ENCODE measurements at places on chromosomes 6 and 20.

DNA sequence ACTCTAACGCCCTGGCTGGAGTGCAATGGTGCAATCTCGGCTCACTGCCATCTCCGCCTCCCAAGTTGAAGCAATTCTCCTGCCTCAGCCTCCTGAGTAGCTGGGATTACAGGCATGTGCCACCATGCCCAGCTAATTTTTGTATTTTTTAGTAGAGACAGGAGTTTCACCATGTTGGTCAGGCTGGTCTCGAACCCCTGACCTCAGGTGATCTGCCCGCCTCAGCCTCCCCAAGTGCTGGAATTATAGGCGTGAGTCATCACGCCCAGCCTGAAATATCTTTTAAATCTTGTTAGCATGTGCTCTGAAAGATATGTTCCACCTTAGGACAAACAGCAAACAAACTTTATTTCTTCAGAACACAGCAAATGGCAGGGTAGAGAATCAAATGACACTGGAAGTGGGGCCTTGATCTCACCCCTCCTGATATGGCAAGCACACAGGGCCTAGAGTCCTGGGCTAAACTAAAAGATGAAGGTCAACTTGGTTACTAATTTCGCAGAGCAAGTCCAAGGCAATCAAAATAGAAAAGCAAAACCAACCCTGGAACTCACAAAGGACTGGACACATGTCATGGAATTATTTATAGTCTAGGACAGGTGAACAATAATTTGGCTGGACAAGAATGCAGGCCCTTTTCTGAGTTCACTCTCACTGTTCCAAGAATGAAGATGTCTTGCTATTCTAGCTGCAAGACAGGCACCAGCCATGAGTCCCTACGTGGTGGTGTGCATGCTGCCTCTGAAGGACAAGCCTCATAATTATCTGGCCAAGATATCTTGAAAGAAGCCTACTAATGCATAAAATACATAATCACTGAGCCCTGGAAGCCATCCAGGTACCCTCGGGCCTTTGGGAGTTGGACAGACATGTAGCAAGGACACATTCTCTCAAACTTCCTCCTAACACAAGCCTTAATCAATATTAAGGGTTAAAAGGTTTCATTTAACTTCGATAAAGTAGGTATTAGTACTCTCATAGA, 35.6 kb downstream of the B4GALT5 start:
- DNase-seq, result no peak

GRCh38 chr20:47336129-47336754, 20.3 kb downstream of the ZMYND8 start:
- DNase-seq, result no peak

- no peak for DNase-seq
These were observed 1.7 kb upstream of the TREM2 start for GRCh38 chr6:41164551-41165120.

GRCh38 chr20:53706008-53706465, 112.4 kb upstream of the ZNF217 start:
- no peak for DNase-seq

- DNase-seq, result no peak
These were observed 199.4 kb downstream of the WDR27 start for GRCh38 chr6:169502445-169502844.

DNA sequence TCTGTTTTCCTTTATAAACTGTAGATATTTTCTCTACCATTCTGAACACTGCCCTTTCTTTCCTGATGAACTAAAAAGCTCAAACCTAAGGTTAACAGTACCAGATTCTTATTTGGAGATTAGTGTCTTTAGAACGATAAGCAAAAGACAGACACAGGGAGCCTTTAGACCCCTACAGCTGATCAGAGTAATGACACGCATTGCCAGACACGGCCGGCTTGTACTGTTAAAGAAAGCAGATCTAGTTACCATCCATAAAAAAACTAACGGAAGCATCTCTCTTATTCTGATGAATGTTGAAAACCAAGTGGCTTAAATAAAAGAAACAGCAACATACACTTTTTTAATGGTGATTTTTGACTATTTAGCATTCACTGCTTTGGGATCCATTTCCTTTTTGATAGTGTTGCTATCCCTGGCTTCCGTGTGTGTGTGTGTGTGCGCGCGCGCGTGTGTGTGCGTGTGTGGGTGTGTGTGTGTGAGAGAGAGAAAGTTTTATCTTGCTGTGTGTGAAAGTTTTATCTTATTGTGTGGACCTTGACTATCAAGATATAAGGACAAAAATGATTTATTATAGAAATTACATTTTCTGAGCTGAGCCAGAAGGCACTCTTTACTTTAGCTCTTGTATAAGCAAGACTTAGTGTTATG, 95.6 kb upstream of the SLC35B3 start:
- no peak for DNase-seq

- no peak for DNase-seq
These were observed 57.1 kb downstream of the CDH22 start for GRCh38 chr20:46251211-46251673.

DNA sequence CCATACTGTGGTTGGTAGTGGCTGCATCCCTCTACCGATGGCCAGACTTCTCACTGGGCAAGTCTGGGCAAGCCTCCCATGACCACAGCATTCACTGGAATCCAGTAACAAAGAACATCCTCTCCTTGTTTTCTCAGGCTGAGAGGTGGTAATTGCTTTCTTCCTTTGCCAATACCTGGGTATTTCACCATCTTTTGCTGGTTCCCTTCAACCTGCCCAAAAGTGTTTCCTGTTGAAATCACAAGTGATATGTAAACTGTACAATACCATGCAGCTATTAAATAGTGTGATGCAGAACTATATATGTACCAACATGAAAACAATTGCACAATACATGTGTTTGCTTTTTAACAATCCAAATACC, at the start of gene PTCHD4:
TSS of gene PTCHD4 (minus strand) at position 55 of the 364 bp plus-strand sequence. CDS start 42,240 bp downstream, outside the sequence.
- no peak for DNase-seq

DNA sequence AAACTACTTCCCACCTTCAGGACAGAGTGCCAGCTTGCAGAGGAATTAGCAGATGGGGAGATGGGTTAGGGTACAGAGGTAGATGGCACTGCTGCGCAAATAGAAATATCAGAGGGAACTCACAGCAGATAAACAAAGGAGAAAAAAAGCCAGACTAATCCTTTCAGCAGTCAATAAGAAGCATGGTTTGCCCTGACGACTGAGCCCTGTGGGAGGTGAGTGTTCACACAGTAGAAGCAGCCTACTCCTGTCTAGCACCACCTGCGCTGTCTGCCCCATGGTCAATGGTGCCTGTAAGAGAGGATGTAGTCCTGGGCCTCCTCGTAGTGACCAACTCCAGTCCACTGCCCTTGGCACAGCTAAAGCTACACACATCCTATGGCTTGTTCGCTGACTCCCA, 174.1 kb downstream of the IBTK start:
- no peak for DNase-seq

- no peak for DNase-seq
These were observed at the start of gene ADGB for GRCh38 chr6:146598772-146599405. ADGB (plus strand) TSS chr6:146598972; CDS start chr6:146599041, 69 bp downstream.

DNA sequence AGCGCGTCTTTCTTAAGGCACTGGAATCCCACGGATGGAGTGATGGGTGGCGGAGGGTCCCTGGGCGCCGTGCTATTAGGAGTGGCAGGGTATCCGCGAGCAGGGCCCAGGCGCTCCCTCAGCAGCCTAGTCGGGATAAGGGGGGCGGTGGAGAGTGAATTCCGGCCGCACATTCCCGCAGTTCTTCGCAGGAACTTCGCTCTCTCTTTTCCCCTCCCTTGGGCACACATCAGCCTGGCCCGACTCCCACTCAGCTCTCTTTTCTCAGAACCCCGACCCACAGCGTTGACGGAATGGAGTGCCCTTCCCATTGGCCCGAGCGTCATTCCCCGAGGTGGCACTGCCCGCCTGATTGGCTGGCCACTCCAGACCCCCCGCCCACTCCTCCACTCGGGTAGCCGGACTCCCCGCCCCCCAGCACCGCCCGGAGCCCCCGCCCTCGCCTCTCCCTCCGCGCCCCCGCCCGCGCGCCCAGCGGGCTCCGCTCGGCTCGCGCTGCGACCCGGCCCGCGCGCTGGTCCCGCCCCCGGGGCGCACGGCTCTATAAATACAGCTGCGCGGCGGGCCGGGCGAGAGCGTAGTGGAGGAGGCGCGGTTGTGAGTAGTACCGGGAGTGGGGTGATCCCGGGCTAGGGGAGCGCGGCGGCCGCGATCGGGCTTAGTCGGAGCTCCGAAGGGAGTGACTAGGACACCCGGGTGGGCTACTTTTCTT, at the start of gene ID4:
TSS of gene ID4 (plus strand) at position 572 of the 712 bp plus-strand sequence. CDS start 385 bp downstream, outside the sequence.
- DNase-seq, result no peak

GRCh38 chr6:100685747-100686146, 195.4 kb downstream of the ASCC3 start:
- DNase-seq, result no peak

- no peak for DNase-seq
These were observed 351.2 kb upstream of the RUNX2 start for GRCh38 chr6:44976677-44977641.

DNA sequence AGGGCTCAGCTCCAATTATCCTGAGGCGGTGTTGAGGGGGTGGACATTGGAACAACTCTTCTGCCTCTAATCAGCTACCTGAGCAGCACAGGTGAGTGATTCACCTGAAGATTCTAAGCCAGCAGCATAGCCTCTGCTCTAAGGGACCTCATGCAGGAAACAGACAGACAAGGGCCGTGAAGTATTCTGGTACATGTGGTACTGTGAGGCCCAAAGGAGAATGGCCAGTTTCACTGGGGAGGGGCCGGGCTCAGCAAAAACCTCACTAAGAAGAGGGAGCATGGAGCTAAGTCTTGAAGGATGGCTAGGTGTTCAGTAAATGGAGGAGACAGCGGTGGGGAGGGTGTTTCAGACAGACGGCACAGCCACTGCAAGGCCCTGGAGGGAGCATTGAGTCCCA, 58.5 kb upstream of the CCDC167 start:
- no peak for DNase-seq

DNA sequence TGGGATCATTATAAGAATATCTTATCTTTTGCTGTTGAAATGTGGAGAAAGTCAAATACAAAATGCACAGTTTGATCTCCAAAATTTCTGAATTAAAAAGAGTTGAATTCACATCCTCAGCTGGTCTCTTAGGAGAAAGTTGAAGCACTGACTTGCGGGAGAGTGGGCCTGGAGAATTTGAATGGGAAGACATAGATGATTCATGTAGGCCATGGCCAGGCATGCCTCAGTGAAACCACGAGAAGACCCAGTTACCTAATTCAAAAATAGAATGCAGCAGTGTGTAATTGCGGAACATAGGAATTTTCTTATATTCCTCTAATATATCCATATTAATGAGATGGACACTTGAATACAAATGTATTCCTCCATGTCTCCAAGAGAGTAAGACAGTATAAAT, 53.0 kb upstream of the DTNBP1 start:
- DNase-seq, result no peak

GRCh38 chr6:160457823-160458222, 109.6 kb downstream of the SLC22A3 start:
- DNase-seq, result no peak

GRCh38 chr20:47549671-47550070, 48.0 kb downstream of the NCOA3 start:
- DNase-seq, result no peak

- peak; percentile 30 for DNase-seq
These were observed 8.8 kb downstream of the SYNJ2 start for GRCh38 chr6:157990321-157991066.

DNA sequence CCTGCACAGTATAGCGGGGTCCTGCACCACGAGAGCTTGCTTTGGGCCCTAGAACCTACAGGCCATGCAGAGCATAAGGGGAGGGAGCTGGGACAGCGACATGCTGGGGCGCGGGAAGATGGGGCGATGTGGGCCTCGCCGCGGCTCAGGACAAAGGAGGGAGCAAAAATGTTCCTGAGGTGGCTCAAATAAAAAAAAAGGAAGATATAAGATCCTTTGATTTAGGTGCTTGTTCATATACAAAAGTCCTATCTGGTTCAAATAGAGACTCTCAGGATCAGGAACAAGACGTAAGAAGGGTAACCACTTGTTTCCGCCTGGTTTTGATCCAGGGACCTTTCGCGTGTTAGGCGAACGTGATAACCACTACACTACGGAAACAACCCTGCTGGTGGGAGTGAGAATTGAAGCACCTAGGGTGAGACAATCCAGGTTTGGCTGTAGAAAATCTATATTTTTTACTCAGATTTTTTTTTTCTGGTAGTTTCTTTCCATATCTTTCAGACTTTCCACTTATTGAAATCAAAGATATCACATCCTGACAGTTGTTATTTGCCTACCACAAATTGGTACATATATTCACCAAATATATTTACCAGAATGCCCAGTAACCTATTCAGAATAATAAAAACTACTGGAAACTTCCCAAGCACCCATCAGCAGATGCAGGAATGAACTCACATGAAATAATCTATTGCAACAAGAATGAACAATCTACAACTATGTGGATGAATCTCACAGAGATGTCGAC, 177.9 kb upstream of the ZNF184 start:
- DNase-seq, result no peak

DNA sequence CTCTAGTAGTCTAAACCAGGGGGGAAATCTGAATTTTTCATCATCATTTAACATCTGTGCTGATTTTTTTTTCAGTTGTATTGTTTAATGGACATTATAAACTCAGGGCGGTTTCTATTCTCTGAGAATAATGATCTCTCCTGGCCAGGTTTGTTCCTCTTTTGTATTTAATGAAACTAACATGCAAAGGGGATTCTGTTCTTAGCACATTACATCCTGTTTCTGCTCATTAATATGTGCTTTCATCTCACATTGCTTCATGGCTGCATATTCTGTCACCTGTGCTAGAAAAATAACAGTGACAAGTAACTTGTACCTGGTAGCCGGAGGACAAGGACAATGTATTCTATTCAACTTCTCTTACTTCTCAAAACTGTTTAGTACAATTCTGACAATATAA, 806 bp downstream of the HLA-DOB start:
- peak; percentile 52 for DNase-seq

- DNase-seq, result no peak
These were observed 274.1 kb upstream of the MAP3K7 start for GRCh38 chr6:90860822-90861601.

GRCh38 chr20:41057999-41058673, 29.5 kb downstream of the TOP1 start:
- DNase-seq, result no peak

DNA sequence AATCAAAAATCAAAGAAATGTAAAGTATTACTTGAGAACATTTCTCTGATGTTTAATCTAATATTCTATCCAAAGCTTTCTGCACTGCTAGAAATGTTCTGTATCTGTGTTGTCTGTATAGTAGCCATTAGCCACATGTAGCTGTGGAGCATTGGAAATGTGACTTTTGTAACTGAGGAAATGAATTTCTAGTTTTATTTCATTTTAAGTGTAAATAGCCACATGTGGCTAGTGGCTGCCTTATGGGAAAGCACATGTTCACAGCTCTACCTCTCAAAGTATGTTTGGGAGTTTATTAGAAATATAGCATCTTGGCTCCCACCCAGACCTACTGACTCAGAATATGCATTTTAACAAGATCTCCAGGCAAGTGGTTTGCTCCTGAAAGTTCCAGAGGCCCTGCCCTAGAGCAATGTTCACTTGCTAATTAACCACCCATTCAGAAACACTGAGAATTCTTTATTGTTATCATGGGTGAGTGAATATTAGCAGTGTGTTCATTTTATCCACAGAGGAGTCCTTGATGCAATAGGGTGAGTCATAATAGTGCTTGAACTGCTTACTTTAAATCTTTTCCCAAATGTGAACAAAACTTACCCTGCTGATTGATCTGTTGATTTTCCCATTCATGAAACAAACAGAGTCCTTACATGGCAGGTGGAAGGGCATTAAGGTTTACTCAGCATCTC, 282.7 kb downstream of the PLCB1 start:
- DNase-seq, result no peak

GRCh38 chr6:43502666-43503065, 7.5 kb downstream of the LRRC73 start:
- DNase-seq, result no peak

GRCh38 chr20:4043329-4043728, 28.0 kb upstream of the RNF24 start:
- no peak for DNase-seq

GRCh38 chr6:122853259-122853995, 64.4 kb downstream of the SMPDL3A start:
- DNase-seq, result no peak

All from memory B cell (primary cell).